ENCODE measurements at places on chromosomes 3 and 15.

DNA sequence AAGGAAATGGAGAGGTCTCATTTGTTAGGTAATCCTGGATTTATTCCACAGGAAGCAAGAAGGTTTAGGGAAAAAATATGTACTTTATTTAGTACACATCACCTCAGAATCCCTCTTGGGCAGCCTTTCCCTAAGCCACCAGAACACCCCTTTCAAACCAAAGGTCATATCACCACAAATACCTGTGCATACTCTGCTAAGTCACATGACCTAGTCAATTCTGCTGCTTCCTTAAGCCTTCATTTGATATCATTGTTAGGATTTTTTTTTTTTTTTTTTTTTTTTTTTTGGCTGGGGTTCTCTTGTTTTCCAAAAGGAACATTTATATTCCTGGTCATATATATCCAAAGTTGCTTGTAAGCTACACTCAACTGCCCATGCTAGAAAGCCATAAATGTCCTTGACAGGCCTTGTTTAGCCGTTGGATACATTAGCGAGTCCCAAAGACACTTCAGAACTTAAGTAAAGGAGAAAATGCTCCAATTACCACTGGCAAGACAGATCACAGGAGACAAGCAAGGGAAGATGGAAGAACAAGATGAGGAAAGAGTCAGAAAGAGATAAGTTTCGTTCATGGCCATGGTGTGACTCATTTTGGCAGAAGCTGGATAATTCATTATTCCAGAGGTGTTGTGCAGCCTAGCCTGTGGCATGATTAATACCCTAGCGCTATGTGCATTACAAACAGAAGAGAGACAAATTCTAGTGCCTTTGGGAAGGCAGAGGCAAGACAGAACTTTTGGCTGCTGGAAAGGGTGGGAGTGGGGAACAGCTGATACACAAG lies 155.6 kb upstream of the SLC2A2 start:
- no peak for DNase-seq

DNA sequence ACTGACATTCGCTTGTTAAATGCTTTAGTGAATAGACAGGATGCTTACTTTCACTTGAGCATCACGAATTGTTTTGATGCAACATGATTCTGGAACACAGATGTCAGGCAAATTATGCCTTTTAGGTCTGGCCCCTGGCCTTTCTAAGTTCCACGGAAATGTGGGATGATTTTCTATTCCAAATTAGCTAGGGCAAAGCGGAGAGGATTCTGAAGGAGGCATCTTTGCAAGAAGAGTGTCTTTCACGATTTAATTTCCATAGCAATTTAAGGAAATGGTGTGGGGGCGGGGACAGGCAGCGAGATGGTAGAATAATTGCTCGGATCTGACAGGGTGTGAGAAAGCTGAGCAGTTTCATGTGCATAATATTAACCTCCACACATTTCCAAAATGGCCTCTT lies 238.5 kb upstream of the KCNMB2 start:
- no peak for DNase-seq

- no peak for DNase-seq
Measured at GRCh38 chr3:127408684-127409420, 121.0 kb upstream of the PRR20G start.

- DNase-seq: no peak
Measured at GRCh38 chr15:84659904-84660781, 2.1 kb upstream of the NMB start.

DNA sequence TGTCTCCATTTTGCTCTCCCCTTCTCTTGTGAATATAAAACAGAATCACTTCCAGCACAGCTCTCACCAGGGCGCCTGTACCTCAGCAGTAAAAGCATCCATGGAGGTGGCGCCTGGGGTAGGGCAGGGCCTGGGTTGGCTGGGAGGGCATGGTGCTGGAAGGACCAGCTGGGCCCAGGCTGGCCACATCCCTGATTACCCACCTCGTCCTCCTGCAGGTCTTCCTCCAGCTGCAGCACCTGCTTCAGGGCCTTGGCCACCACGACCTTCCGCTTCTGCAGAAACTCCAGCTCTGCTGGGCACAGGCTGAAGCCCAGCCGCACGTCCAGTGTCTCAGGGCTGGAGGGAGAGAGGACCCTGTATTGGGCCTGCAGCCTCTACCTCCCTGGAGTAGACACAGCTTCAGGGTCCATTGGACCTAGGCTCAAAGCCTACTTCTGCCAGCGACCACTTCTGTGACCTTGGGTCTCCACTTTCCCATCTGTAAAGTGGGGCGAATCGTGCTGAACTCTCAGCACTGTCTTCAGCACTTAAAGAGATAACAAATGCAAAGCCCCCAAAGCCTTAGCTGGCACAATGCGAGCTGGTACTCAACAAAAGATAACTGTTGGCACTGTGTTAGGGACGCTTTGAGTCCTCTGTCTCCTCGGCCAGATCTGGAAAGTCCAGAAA lies 23.8 kb downstream of the PLA2G4E start:
- no peak for DNase-seq

DNA sequence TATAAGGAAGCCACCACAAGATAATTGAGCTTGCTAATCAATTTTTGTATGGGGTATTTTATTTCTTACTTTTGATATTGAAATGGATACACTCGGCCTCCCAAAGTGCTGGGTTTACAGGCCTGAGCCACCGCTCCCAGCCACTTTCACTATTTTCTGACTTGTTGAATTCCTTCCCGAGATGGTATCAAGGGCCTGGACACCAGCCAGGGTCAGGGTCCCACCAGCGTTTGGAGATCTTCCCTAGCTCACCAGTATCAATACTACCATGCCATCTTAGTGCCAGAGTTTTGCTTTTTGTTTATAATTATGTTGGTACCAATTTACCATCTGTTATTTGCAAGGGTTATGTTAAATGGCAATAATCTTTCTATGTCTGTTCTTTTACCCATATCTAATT lies 5.5 kb upstream of the SELENOT start:
- DNase-seq: no peak

GRCh38 chr3:72595927-72596610 lies 252.2 kb downstream of the SHQ1 start:
- DNase-seq: no peak

DNA sequence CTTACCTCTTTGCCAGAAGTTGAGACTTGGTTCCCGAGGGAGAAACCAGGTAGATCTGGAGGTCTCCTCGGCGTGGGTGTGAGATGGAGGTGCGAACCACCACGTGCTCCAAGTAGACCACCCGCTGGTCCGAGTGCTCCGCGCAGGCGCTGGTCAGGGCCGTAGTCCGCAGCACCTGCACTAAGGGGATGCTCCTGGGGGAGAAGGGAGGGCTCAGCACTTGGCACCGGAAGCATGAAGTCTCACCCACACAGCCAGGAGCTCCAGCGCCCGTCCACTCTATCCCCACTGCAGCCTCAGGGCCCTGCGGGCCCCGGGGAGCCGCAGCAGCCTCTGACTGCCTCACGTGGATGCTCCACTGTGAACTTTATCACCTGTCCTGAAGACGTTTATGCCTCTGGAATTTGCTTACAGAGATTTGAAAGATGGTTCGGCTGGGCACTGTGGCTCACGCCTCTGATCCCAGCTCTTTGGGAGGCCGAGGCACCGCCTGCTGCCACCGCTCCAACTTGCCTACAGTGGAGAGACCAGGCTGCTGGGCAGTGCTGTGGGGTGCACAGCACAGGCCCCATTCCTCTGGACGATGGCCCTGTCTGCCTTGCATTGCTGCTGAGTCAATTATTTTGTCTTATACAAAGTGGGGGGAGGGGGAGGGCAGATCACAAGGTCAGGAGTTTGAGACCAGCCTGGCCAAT lies 75.4 kb upstream of the SNRPA1 start:
- no peak for DNase-seq

GRCh38 chr3:158452334-158452733 lies 118.7 kb upstream of the MLF1 start:
- DNase-seq: no peak

DNA sequence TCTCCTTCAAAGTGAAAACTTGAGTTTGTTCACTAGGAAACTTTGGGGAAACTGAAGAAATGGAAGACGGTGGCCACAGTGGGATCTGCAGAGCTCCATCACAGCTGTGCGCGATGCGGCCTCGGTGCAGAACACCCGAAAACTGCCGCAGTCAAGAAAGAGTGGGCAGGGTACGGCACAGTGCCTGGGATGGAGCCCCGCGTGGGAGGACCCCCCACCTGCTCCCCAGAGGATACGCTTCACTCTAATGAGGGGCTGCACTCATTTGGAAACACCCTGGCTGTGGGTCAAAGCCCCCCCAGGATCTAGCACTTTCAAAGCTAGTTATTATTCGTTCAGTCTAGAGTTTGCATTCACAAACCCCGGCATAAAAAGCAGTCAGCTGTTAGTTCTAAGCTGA lies 9.5 kb downstream of the ADAMTS17 start:
- DNase-seq: no peak

DNA sequence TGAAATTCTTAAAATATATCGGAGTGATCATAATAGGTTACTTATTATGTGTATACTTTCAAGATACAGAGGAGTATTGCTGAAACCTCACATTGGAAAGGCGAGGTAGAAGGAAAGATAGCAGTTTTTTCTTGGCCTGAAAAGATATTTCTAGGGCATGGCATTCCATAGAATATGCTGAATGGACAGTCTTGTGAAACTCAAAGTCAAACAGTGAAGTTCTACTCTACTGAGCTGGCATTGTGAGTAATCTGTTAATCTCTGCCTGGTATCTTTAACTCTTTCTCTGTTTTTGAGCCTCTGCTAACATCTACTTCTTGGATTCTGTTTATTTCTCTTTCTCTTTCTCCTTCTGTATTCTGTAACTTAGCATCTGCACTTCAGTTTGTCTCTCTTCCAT lies 176.3 kb upstream of the ZBTB20 start:
- no peak for DNase-seq

DNA sequence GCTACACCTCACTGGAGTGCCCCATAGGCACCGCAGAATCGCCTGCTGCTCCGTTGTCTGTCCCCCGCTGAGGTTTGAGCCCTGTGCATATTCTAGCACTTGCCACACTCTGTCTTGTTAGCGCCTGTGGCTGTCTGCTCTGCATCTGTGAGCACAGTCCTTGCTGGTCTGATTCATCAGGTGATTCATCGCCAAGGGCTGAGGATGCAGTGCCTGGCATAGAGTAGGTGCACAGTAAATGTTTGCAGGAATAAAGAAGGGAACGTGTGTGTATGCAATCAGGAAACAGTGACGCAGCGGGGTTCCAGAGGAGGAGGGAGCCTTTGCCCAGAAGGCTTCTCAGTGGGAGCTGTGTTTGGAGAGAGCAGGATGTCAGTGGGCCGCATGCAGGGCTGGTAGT lies 124.0 kb upstream of the PLXNA1 start:
- no peak for DNase-seq

GRCh38 chr15:34725556-34725955 lies 29.2 kb downstream of the GJD2 start:
- no peak for DNase-seq
